ENCODE measurements at places on chromosomes 4 and X.
A peak's percentile ranks its signal among the peaks of the same experiment; 100 is the strongest.

- DNase-seq, result no peak
Observed at GRCh38 chrX:125678258-125678657, 358.6 kb downstream of the TEX13C start.

GRCh38 chr4:24956091-24956490 lies 43.2 kb upstream of the CCDC149 start:
- no peak for DNase-seq

- DNase-seq, result no peak
Observed at GRCh38 chr4:42789041-42789567, 103.4 kb upstream of the GRXCR1 start.

- DNase-seq, result no peak
Observed at GRCh38 chrX:103442536-103442901, 66.2 kb downstream of the BEX3 start.

DNA sequence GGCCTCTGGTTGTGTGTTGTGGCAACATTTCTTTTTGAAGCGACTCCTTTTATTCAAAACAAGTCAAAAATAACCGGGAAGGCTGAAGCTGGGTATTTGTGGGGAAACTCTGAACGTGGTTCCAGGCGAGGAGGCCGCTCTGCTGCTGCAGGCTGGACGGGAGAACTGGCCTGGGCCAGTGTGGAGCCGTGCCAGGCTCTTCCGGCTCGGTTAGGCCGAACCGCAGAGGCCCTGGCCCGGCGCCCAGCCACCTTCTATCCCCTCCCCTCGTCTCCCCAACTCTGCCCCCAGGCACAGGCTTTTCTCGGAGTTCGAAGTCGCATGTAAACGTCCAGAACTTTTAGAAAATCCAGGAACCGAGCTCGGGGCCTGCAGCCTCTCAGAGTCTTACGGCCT lies 2.4 kb upstream of the BCOR start:
- no peak for DNase-seq

DNA sequence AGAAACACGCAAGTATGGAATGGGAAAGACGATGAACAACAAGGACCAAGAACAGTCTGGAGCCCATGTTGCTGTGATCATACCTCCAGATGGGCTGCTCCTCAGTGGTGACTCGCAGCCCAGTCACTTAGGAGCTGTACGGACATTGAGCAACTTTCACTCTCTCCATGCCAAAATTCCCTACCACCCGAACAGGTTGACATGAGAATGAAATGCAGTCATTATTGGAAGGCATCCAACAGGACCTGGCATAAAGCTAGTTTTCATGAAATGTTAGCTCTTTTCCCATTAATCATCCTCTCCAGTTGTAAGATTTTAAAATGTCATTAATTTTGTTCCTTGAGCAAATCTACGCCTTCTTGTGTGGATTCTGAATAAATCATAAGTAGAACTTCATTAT lies 82.7 kb upstream of the GPM6B start:
- DNase-seq, result no peak

DNA sequence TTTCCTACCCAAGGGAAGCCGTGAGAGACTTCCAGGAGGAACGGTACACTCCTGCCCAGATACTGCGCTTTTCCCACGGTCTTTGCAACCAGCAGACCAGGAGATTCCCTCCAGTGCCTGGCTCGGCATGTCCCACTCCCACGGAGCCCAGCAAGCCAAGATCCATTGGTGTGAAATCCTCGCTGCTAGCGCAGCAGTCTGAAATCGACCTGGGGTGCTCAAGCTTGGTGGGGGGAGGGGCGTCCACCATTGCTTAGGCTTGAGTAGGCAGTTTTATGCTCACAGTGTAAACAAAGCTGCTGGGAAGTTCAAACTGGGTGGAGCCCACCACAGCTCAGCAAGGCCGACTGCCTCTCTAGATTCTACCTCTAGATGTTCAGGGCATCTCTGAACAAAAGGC lies 284.8 kb upstream of the FGF13 start:
- no peak for DNase-seq

GRCh38 chr4:174828845-174829701 lies at the start of gene GLRA3:
Gene GLRA3 (minus strand): TSS chr4:174829247. CDS start chr4:174828811, 436 bp downstream.
- peak; percentile 14 for DNase-seq

- DNase-seq, result no peak
Observed at GRCh38 chr4:169241464-169241863, 29.3 kb downstream of the SH3RF1 start.

GRCh38 chr4:184424993-184425758 lies 49.2 kb downstream of the IRF2 start:
- no peak for DNase-seq

DNA sequence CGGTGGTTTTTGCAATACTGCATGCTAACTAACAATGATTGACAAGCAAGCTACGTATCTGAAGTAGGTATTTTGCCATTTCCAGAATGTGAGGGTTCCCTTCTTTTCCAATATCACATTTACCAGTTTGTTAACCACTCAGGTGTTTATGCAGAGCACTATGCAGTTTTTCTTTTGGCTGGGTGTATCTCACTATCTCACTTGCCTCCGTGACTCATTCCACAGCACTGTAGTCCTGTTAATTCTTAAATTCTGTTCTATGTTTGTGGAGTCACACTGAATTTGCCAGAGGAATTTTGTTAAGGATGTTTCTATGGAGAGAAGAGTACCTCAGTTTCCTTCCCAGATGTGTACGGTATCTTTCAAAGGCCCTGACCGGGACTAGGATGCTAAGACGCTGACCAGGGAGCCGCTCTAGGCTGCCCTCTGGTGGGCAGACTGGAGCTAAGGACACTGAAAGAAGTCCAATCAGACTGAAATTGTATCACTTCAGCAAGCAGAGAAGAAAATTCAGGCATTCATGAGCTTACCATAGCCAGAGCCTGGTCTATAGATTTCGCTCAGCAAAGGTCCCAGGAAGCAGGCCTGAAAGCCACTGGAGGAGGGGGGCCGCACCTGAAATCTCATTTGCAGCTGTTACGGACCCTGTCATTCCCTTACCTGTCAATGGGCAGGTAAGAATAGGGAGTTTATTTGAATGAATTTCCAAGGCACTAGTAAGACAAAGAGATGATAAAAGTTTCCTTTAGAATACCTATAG lies 388.4 kb upstream of the SPOCK3 start:
- DNase-seq, result no peak

- no peak for DNase-seq
Observed at GRCh38 chrX:15834827-15835595, 19.6 kb downstream of the AP1S2 start.

GRCh38 chr4:18366892-18367291 lies 345.3 kb upstream of the LCORL start:
- no peak for DNase-seq

DNA sequence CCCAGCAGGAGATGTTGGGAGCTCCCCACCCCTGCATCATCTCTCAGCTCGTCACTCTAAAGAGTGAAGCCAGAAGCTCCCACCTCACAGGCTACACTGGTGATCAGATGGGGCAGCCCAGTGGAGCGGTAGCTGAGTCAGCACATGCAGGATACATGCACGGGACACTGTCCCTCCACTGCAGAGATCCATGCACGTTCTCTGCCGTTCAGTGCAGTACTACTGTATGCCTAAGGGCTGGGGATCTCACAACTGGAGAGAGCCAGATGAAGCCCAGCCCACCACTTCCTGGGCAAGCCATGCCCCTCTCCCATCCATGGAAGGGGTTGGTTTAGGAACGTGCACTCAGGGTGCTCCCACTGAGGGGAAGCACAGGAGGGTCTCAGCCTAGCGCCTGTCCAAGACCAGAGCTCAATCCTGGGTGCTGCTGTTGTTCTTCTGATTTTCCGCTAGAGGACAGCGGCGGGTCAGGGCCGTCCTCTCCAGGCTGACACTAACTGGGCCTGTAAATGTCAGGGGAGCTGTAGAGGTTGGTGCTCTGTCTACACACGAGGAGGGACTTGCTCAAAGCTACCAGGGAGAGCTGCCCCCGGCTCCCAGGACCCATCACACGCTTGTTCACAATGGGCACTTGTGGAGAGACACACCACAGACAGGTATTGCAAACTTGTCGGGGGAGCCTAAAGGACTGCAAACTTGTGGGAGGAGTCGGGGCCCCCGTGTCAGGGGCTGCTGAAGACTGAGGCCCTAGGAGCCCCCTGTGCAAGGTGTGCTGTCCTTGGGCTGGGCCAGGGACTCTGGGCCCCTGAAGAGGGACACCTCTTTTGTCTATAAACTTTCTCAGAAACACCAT lies 18.2 kb upstream of the ABLIM2 start:
- no peak for DNase-seq

DNA sequence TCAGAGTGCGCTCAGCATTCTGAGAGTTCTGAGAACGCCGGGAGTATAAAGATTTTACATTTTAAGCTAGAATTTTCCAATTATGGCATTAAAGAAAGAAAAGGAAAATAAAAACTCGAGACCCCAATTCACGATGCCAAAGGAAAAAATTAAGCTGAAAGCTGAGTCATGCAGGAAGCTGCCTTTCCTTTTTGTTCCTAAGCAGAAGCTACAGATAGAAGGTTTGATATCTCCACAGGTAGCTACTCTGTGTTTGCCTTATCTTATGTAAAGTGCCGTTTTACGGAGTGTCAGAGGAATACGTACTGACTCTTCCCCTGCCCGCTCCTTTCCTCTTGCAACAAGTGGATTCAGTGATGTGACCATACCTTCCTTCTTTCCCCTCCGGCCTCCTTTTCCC lies 10.8 kb upstream of the SORBS2 start:
- DNase-seq, result no peak

GRCh38 chr4:187027272-187027671 lies 303.6 kb upstream of the FAT1 start:
- DNase-seq, result no peak

DNA sequence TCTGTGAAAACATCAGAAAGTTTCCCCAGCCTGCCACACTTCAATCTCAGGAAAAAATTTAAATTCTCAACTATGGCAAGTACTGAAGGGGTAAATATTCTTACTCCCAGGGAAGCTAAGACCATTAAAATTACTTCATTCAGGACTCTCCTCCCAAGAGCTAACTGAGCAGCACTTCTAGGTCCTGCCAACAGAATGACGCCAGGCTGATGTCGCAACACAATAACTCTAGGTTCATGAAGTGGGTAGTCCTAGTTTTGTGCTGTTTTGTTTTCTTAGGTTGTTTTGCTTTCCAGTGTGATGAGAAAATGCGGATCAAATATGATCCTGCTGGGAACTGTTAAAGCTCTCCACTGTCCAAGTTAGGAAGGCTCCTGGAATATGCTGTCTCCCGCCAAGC lies 180.0 kb downstream of the NKX6-1 start:
- no peak for DNase-seq

GRCh38 chr4:164935363-164935762 lies 42.1 kb downstream of the TRIM61 start:
- no peak for DNase-seq

DNA sequence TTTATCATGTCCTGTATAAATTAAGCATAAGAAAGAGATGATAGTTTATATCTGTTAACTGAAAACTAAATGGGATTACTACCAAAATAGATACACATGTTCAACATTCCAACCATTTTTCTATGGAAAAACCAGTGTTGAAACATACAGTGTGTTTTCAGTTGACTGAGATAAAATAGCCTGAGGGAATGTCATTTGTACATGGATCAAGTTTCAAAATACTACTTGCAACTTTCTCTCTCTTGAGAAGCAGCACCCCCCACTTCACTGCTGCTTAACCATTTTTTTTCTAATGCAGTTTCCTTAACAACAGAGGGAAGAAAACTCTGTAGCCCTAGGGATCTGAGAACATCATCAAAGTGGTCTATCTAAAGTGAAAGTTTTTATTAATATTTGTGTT lies 70.8 kb downstream of the NPNT start:
- peak; percentile 76 for DNase-seq

DNA sequence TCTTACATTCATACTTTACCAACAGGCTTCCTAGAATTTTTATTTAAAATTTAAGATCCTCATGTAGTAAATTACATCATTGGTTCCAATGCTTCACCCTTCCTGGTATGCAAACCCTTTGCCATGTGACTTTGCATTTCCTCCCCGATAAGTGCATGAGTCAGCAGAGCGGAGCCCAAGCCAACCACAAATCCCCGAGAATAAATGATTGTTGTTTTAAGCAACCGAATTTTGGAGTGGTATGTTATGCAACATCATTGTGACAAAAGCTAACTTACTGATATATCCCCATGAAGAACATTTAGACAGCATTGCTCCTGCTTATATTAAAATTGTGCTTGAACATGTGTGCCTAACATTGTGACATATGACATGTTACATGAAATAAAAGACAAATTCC lies 199.4 kb upstream of the DDX53 start:
- DNase-seq, result peak; percentile 58

- no peak for DNase-seq
Observed at GRCh38 chrX:96619588-96619987, 65.1 kb upstream of the DIAPH2 start.

DNA sequence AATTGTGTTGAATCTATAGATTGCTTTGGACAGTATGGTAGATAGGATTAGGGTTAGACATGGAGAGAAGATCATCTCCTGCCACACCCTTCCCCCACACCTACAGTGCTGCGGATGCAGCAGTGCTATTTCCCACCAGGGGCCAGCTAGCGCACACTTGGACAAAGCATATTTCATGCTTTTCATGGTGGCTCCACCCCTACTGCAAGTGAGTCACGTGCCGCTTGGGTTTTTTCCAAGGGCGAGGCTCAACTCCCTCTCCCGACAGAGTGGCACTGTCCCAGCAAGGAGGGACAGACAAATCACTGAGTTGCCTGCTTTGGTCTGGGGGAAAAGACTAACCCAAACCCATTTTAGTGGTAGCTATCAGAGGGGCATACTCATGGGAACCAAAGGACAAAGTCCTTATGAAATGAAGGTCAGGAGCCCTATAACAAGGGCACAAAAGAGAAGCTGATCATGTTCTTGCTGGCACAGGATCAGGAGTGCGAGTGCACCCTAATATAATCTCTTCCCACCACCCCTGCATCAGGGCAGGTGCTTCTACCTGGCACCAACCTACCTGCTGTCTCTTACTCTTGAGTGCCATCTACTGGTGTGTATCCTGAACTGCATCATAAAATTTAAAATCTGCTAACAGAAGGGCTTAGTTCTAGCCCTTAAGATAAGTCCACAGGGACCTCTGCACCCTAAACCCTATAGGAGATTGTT lies 55.1 kb upstream of the PGAM4 start:
- no peak for DNase-seq

GRCh38 chrX:12118134-12118533 lies 20.1 kb upstream of the FRMPD4 start:
- DNase-seq, result no peak

- DNase-seq, result no peak
Observed at GRCh38 chr4:8523175-8523574, 57.0 kb upstream of the GPR78 start.

- DNase-seq, result no peak
Observed at GRCh38 chrX:33207056-33207455, 4.3 kb downstream of the DMD start.

- DNase-seq, result no peak
Observed at GRCh38 chr4:38612646-38613414, 51.2 kb upstream of the KLF3 start.

DNA sequence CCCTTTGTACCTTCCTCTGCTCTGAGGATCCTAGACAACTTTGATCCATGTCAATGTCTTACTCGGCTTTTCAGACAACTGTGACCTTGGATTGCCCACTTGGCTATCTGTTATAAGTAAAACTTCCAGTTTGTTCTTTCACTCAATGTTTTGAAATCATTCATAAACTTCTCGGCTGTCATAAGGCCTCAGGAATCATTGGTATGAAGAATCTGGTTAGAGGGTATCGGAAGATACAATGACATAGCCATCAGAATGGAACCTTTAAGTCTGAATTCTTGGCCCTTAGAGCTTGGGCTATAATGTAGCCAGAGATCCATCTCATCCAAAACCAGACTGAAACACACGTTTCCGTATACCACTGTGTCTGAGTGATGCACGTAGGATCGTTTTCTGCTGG lies 59.0 kb upstream of the WDR1 start:
- no peak for DNase-seq
